Activated CD4-positive, alpha-beta T cell treated with anti-CD3 and anti-CD28 coated beads, Interleukin-2, amount 50 U/mL, for 24 hours (primary cell): ENCODE measurements at places on chromosomes 2 and 18.

DNA sequence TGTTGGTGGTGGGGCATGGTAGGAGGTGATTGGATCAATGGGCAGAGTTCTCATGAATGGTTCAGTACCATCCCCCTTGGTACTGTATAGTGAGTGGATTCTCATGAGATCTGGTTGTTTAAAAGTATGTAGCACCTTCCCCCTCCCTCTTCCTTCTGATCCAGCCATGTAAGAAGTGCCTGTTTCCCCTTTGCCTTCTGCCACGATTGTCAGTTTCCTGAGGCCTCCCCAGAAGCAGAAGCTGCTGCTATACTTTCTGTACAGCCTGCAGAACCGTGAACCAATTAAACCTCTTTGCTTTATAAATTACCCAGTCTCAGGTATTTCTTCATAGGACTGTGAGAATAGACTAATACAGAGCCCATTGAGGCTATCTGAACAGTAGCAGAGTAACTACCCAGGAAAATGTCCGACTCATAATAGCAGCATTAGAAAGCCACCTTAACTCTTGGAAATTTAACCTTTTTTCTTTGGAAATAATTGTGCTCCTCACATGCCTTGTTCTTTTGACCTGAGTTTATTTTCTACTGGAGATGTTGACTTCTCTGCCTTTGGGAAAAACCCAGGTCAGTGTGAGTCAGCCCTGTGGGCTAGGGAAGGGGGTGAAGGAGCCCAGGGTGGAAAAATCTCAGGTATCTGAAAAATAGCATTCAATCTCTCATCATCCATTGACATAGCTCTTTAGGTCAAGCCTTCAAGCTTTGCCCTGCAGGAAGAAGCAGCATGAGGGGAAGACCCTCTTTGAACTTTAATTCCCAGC is 18.1 kb downstream of the CYP1B1 start:
- no peak for DNase-seq

DNA sequence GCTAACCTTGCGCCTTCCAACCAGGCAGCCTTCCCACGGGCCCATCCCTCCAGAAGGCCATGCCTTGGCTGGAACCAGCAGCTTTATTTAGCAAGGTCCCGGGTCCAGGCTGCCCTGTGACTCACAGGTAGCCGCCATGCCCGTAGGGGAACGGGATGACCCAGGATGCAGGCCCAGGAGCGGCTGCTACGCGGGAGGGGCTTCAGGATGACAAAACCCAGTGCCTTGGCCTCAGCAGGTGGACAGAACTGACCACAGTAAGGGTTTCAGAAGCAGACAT is 63.3 kb downstream of the RTP5 start:
- no peak for DNase-seq

DNA sequence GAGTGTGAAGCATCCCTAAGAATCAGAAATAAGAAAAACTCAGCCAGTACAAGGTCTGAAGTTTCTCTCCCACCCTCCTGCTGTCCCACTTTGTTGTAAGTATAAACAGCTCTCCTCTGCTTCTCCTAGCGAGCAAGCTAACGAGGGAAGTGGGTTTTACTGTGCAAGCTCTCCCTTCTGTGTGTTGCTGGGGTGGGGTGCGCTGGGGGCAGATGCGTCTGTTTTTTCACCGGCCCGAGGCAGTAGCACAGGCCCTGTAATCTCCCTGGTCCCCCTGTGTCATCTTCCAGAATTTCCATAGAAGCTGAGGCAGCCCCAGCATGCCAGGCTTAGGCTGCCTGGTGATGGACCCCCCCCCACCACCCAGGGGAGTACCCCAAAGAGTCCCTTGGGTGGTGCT is 9.4 kb upstream of the CXCR4 start:
- no peak for DNase-seq

DNA sequence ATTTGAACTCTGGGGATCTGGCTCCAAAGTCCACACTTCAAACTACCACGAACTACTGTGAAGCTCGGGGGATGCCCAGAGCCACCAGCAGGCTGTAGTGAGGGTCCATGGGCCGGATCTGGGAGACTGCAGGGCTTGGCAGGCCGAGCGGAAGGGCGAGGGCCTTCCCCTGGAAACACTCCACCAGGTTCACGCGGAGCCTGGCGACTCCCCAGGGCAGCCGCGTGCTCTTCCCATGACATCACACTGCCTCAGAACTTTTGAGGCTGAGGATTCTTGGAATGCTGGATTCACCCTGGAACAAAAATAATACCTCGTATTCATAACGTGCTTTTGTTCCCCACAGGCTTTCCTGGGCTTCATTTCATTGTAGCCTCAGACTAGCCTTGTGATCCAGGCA is 201.0 kb downstream of the SMAD7 start:
- DNase-seq, result no peak

GRCh38 chr18:78526923-78527711 is 452.5 kb upstream of the SALL3 start:
- no peak for DNase-seq

DNA sequence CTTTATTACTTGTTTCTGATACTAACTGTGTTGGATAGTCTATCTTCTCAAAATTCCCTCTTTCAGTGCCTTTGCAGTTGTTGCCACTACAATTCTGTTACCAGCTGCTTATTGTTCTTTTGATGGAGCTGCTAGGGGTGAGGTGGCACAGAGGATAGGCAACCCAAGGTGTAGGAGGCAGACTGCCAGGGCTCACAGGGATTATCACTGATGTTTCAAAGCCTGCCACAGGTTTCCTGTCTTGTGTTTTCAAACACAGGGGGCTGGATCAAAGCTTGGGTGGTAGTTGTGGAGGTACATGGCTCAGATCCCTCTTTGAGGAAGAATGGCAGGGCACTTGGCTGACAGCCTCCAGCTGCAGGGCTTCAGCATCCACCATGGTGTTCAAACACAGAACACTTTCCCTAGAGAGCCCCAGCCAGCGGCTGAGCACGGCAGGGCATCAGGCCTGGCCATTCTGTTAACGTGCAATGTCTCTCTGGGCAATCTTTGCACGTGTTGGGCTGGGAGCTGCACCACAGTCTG is 87.1 kb downstream of the POLE4 start:
- DNase-seq, result no peak

DNA sequence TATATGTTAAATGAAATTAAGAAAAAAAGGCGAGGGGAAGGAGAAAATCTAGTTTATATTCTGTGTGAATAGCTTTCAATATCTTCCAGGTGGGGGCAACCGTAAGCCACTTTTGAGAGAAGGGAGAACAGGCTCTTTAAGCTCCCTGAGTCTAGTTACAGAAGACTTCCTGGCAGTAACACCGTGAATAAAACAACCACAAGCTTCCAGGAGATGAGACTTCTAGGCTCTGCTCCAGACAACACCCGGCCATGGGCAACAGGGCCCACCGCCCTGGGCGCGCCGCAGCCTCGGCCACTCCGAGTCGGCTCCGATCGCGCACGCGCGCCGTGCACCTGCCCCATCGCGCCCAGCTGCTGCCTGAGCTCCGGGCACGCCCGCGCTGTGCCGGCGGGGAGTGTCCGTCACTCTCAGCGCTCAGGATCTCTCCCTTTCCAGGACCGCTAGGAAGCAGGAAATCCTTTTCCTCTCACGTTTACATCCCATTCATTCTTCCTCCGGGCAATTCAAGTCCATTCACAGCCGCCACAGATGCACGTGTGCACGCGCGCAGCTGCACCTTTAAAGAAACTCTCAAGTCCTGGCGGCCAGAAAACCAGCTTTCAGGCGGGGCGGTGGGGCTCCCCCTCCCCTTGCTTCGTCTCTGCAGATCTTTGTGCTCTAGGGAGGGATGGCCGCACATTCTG is 19.4 kb upstream of the PAX3 start:
- DNase-seq, result peak; percentile 22

GRCh38 chr2:81260320-81260719 is 955.8 kb upstream of the LRRTM1 start:
- no peak for DNase-seq

DNA sequence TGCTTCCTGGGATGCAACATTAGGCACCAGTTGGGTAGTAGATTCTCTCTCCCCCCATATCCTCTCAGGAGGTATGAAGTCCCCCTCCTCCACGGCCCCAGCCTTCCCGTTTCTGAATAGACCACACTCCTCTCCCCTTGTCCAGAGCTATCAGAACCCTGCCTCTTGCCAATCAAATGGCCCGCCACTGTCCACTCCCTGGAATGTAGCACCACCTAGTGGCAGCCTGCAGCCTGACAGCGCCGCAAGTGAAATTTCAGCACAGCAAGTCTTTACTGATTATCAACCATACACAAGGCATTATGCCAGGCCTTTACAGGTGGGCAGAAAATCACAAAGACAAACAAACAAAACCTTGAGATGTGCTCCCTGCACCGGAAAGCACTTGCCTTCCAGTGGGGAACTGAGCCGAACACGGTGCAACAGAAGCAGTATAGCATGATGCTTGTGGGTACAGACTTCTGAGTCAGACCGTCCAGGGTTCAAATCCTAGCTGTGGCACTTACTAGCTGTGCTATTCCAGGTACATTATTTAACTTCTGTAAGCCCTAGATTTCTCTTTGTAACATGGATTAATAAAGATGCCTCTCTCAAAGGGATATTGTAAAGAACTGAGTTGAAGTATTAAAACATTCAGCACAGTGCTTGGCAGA is 174.0 kb downstream of the SMAD2 start:
- DNase-seq, result peak; percentile 13

- no peak for DNase-seq
These were observed 440.9 kb downstream of the PTPRM start for GRCh38 chr18:8008033-8008432.

- DNase-seq, result no peak
These were observed 128.4 kb downstream of the INO80D start for GRCh38 chr2:205957452-205958154.

DNA sequence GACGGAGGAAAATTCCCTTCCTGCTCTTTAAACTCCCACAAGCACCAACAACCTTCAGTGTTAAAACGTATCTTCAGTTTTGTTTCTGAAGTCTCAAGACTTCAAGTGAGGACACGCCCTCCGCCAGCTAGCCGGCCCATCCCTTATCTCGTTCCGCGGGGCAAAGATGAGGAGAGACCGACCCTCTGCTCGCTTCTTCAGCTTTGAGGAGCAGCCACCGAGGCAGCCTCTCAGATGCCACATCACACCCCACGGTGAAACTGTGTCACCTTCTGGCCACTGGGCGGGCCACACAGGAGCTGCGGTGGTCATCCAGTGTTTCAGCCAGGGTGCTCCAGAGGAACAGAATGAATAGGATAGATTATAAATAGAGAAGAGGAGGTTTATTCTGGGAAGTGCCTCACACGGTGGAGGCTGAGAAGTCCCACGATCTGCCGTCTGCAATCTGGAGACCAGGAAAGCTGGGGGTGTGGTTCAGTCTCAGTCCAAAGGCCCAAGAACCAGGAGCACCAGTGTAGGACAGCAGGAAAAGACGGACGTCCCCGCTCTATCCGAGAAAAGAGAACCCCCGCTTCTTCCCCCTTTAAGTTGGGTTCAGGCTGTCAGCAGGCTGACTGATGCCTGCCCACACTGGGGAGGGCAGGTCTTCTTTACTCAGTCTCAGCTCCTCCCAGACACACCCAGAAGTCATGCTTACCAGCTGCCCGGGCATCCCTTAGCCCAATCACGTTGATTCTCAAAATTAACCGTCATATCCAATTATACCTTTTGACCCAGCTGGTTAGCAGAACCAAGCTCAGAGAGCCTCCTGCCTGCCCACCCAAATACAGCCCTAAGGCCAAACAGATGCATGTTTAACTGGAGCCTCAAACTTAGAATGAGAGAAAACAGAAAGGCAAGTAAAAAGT is 399.7 kb upstream of the ID2 start:
- DNase-seq, result no peak

DNA sequence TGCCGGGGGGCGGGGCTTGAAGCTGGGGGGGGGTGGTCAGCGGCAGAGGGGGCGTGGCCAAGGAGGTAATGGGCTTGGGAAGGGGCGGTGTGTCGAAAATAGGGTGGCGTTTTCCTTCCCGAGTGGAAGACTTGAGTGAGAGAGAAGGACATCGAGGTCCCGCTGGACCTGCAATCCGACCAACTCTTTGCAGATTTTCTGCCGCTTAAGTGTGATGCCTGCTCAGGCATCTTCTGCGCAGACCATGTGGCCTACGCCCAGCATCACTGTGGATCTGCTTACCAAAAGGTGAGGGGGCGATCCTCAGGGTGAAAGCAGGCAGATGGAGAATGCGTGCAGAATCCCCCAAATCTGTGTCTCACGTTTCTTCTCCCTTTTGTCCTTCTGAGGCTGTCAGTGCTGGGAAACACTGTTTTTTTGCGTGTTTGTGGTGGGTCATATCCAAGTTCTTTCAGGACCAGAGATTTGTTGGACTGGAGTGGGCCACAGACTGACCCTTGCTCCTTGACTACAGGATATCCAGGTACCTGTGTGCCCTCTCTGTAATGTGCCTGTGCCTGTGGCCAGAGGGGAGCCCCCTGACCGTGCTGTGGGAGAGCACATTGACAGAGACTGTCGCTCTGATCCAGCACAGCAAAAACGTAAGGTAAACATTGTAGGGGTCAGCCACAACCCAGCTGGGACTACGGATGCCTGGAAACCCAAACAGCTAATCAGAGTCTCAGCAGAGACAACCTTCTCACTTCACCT is 727 bp downstream of the ZFAND2B start:
- no peak for DNase-seq

DNA sequence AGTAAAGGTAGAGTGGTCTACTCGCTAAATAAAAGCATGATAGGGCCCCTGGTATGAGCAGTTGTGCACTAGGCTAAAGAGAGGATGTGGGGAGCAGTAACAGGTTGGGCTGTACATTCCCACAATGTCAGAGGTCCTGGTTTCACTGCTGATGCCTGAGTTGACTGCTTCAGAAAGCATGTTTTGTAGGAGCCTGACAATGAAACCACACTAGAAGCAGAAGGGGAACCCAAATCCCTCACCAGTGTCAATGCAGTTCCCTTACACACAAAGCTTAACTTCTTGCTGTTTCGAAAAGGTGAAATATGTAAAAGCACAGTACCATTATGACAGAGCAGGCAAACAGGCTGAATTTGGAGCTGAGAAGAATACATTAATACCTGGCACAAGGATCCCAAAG is 291.7 kb upstream of the KYNU start:
- no peak for DNase-seq

GRCh38 chr2:160884056-160884455 is 276.2 kb upstream of the TANK start:
- DNase-seq, result no peak

DNA sequence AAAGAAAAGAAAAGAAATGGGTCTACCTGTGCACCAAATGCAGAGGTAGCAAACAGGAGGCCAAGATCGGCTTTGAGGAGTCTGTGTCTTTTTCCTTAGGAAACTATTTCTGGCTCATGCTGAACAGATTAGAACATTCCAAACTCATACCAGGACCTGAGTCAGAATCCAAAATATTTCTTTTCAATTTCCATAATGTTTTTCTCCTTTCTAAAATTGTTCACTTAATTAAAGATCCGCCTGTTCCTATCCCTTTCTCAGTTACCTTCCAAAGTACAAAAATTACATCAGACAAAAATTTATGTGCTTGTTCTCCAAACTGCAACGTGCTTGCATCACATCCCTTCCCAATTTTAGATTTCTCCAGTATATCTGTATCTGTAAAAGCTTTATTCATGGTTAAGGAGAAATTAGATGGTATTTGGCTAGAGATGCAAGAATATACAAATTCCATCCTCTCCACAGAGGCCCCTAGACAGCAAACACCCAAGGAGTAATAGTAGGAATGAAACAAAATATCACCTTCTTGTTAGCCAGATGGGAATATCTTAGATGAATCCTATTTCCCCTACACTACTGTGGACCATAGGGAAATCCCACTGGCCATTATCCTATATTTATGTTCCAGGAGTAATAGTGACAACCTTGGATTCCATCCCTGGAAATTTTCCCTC is 130.6 kb downstream of the LNPK start:
- no peak for DNase-seq
